Mucosa of gallbladder (tissue), 1 donor: ENCODE measurements at places on chromosomes 4 and X. TPM values are rescaled to one million over a fixed set of nuclear protein-coding genes. Genes with fewer than 3 reads are reported as not detected.

Gene C4orf54
- total RNA-seq: 0.12 TPM

Gene MMRN1
- total RNA-seq: 12.5 TPM

Gene NUDT9
- total RNA-seq: 56.9 TPM

GRCh38 chr4:165294907-165295306 is 32.6 kb upstream of the MSMO1 start:
- no peak for DNase-seq

DNA sequence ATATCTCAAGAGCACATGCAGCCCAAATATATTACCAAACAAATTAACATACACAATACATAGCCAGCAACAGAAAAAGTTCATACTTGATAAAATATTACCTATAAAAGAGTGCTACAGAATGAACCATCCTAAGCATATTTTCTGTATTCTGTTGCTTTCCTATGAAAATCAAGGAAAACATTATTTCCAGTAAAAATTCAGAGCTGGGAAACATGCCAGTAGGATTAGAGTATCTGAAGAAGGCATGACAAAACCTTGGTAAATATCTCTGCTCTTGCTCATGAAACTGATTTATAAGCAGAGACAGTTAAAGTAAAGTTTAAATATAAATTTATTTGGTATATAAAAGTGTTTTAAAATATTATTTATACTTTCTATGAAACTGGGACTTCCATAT is 599.7 kb downstream of the ARAP2 start:
- DNase-seq: no peak

DNA sequence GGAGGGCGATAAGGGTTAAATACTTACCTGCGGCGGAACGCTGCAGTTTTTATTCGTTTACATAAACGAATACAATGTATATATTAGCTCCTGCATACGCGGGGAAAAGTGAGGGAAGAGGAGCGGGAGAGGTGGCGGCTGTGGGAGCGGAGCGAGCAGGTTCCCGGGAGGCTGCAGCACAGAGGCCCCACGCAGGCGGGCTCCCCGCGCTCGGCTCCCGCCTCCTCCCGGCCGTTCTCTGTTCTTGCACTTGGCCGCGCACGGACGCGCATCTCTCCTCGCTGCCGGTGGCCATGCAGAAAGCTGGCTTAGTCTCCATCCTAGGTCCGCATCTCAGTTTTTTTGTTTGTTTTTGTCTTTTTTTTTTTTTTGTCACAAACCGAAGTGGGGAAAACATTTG is 340.4 kb upstream of the FAT1 start:
- DNase-seq: no peak

DNA sequence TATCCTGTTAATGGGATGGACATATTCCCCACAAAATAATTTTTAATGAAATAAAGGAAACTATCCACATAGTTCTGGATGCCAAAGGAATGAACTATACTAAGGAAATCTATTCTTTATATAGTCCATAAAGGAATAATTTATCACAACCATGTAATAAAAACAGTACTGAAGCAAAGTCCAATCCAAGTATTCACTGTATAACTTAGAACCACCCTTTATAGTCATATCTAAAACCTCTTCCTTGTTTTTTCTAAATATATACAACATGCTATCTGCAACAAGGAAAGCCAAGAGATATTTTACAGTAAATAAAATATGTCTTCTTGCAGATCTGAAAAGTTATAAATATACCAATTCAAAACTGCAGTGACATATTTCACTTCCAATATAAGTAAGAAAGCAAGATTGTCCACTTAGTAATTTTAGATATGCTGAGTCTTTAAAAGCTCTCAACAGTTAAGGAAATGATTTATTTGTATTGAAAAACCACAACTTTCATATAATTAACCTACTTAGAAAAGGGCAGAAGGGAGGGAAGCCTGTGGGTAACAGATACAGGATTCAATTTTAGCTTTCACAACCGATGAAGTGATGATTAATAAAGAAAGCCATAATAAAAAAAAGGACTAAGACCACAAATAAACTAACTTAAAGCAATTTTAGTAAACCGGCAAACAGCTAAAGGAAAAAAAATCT is 8.0 kb downstream of the NR3C2 start:
- DNase-seq: no peak

GRCh38 chrX:24963823-24964222 is 51.9 kb downstream of the ARX start:
- no peak for DNase-seq

- no peak for DNase-seq
These were observed 58.8 kb upstream of the CLNK start for GRCh38 chr4:10743357-10743756.

- DNase-seq: no peak
These were observed 43.0 kb upstream of the KCNIP4 start for GRCh38 chr4:21991562-21991961.

GRCh38 chr4:29009908-29010307 is 1710.3 kb upstream of the PCDH7 start:
- no peak for DNase-seq

GRCh38 chrX:50736656-50737055 is 77.3 kb downstream of the SHROOM4 start:
- DNase-seq: no peak

GRCh38 chrX:40179283-40179682 is 81.5 kb upstream of the BCOR start:
- DNase-seq: no peak
